GM18507 (cell line): ENCODE measurements at places on chromosomes 12 and 14.

GRCh38 chr12:92404259-92404894 lies 258.7 kb upstream of the BTG1 start:
- DNase-seq = no peak

GRCh38 chr12:95701722-95702418 lies 88.7 kb downstream of the NTN4 start:
- no peak for DNase-seq

GRCh38 chr12:133236556-133236955 lies 879 bp upstream of the ANHX start:
- no peak for DNase-seq

DNA sequence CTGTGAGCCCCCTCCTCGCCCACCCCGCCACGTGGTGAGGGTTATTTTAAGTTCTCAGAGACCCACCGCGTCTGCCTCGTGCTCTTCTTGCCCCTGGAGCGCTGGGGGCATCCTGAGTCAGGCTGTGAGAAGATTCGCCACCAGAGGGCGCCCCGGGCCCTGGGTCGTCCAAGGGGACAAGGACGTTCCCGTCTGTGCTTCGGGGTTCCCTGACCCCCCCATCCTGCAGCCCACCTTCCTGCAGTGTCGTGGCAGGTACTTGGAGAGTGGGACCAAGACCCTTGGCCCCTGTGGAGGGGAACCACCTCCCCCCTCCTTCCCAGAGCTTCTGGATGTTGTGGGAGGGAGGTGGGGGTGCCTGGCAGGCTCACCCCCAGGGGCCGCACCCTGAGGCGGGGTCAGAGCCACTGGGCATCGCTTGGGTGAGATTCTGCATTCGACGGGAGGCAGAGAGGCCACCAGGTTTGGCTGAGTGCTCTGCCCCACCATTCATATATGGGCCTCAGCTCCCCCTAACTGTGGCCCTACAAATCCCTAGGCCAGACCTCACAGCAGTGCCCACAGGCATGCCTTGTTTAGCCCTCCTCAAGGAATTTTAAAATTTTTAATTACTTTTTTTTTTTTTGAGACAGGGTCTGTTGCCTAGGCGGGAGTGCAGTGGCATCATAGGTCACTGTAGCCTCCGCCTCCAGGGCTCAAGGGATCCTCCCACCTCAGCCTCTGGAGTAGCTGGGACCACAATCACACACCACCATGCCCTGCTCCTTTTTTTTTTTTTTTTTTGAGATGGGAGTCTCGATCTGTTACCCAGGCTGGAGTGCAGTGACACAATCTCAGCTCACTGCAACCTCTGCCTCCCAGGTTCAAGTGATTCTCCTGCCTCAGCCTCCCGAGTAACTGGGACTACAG lies 17.0 kb downstream of the RHOF start:
- no peak for DNase-seq

- no peak for DNase-seq
These were observed 94.3 kb downstream of the RIMBP2 start for GRCh38 chr12:130621696-130622298.

DNA sequence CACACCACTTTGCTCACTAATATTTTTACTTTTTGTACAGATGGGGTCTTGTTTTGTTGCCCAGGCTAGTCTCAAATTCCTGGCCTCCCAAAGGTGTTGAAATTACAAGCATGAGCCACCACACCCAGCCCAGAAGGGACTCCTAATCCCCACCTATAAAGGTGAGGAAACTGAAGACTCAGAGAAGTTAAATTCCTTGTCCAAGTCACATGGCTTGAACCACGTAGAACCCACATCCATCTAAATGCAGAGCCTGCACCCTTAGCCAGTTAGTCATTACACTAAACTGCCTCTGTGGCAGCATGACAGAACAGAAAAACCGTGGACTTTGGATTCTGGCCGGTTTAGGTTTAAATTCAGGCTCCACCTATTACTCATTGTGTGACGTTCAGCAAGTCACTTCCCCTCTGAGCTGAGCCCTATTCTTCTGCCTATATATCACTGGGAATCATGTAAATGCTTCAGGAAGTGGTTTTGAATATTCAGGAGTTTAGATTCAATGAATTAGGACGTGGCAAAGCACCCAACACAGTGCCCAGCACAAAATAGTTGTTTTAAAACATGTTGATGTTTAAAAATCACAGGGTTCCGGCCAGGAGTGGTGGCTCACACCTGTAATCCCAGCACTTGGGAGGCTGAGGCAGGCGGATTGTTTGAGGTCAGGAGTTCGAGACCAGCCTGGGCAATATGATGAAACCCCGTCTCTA lies 3.0 kb upstream of the CORO1C start:
- no peak for DNase-seq

- no peak for DNase-seq
These were observed 24.1 kb downstream of the FLVCR2 start for GRCh38 chr14:75602503-75602902.

GRCh38 chr12:58602736-58603135 lies 317.6 kb downstream of the LRIG3 start:
- no peak for DNase-seq

DNA sequence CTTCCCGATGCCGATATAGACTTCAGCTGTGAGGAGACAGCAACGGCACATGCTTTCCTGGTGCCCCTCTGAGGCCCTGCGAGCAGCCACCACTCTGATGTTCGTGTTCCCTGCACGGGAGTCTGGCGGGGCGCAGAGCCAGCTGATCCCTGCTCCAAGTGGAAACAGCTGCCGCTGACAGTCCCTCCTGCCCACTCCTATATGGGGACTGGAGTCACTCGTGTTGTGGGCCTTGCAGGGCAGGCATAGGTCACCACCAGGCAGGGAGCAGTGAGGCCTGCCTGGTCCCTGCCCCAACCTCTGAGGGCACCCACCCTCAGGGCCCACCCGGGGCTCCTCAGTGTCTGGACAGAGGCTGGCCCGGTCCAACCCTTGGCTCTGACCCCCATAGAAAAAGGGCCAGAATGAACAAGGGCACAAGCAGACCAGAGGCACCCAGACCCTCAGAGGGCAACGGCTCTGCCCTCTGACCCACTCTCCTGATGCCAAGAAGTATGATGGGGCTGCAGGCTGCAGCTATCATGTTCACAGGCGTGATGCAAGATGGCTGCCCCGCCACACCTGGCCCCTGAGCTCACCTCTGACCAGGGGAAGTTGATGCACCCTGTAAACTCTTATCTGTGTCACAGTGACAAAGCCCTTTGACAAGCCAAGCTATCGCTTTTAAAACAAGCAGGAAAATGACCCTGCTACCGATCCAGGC lies 181.6 kb downstream of the CALM1 start:
- DNase-seq = no peak

GRCh38 chr12:119699199-119699760 lies 31.3 kb downstream of the PRKAB1 start:
- DNase-seq = no peak

DNA sequence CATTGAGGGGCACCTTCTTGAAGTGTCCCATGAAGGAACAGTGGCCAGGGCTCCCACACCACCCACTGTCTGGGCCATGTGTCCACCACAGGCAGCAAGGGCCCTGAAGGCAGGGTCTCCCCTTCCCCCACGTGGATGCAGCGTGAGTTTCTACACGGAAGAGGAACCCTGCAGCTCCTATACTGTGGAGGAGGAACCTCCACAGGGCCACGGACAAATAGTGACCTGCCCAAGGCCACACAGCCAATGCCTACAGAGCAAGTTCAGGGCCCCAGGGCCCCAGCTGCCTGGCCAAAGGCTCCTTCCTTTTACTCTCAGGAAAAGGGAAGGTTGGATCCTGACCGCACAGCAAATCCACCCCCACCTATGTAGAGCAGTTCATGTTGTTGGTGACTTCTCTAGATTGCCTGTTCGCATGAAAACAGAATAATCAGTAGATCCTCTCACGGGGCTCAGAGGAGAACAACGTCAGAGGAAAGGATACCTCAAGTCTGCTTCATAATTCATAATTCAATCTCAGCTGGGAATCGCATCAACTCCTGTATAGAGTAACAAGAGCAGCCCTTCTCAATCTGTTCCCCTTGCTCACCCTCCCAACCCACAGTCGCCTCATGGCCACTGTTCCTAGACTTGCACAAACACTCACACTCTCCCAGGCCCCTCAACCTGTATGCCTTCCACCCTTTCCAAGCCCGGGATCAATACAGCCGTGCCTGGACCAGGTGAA lies 11.1 kb upstream of the KRT73 start:
- DNase-seq = no peak

GRCh38 chr14:23034498-23035302 lies at the start of gene PSMB5:
Gene PSMB5, minus strand, starts transcription at chr14:23034900. Its CDS starts 19 bp downstream, at chr14:23034881.
- peak; percentile 82 for DNase-seq

GRCh38 chr12:111598637-111599452 lies at the start of gene ATXN2:
Gene ATXN2, minus strand, starts transcription at chr12:111599315. Its CDS starts 281 bp downstream, at chr12:111599034.
- peak; percentile 76 for DNase-seq

DNA sequence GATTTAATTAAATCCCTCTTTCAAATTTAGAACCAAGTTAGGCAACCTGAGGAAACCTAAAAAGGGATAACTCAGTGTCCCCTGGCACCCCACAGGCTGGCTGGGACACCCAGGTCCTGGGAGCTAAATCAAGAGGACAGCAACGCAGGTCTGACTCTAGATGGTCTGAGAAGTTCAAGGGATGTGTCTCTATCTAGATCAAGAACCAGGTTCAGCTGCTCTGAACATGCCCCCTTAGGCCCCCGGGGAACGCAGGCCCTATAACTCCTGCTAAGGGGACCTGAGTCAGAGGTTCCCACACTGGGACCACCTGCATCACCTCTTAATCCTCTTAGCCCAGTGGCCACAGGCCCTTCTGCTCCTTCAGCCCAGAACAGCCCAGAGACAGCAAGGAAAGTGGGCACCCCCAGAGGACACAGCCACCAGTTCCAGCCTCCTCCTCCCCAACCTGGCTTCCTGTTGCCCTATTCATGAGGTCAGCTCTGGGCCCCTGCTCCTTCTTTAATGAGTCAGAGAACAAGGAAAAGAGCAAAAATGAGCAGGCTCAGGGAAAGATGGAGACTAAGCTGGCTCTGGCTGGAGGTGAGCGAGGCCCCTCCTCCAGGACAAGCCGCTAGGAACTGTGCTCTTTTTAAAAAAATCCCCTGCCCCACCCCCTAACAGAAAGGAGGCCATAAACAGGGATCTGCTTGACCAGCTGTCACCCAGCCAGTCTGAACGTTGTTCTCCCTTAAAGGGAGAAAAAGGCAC lies 10.8 kb downstream of the PITPNM2 start:
- no peak for DNase-seq

GRCh38 chr12:66080791-66081190 lies 49.8 kb downstream of the LLPH start:
- DNase-seq = no peak

GRCh38 chr14:68173227-68173972 lies 353.8 kb downstream of the RAD51B start:
- no peak for DNase-seq

DNA sequence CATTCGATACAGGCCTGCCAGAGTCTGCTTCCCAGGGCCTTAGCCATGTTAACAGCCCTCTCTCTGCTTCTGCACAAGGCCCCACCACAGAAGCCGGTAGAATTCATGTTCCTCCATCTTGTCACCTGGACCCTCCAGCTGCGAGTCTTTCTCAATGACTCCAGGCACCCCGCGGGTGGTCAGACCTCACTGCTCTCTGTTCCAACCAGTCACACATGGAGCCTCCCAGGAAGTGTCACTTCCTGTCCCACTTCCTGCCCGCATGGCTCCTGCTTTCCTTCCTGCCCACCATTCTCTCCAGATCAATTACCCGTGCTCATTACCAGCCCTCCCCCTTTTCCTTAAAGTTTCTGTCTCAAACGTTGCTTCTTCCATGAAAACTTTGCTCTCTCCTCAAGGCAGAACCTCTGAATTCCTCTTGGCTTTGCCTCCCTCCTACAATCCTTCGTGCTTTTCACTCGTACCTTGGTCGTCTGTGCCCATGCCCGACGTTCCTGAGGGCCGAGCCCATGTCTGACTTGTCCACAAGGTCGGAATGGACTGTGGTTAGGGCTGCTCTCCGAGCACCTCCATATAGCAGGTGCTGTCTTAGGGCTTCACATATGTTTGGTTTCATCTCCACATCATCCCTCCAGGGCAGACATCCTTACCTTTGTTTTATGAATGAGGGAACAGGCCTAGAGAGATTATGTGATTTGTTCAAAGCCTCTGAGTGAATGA lies 172.1 kb downstream of the TSPAN9 start:
- DNase-seq = no peak
